Stimulated activated naive CD8-positive, alpha-beta T cell treated with anti-CD3 and anti-CD28 coated beads, Interleukin-15, amount 100 ng/mL, for 72 hours (primary cell): ENCODE measurements at places on chromosomes 4 and X.

DNA sequence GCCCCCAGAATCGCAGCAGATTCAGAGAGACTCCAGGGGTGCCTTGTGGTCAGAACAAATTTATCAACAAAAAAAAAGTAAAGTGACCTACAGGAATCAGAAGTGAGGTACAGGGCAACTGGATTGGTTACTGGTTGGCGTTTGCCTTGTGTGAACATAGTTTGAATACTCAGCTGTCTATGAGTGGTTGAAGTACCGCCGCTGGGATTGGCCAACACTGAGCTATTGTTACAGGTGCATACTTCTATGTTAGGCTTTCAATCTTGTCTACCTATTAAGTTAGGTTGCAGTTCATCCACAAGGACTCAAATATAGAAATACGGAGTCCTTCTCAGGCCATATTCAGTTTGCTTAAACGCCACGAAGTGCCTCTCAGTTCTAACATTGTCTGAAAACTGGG, 993.5 kb upstream of the PRKX start:
- DNase-seq = no peak

DNA sequence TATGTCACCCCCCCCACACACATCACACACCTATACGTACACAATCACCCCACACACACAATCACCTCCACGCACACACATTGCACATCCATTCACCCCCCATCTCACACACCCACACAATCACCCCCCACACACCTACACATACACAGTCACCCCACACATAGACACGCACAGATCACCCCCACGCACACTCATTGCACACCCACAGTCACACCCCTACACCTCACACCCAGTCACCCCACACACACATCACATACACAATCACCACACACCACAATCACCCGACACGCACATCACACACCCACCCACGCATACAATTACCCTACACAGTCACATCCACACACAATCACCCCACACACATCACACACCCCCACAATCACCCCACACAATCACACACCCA, 15.9 kb upstream of the TADA2B start:
- no peak for DNase-seq

DNA sequence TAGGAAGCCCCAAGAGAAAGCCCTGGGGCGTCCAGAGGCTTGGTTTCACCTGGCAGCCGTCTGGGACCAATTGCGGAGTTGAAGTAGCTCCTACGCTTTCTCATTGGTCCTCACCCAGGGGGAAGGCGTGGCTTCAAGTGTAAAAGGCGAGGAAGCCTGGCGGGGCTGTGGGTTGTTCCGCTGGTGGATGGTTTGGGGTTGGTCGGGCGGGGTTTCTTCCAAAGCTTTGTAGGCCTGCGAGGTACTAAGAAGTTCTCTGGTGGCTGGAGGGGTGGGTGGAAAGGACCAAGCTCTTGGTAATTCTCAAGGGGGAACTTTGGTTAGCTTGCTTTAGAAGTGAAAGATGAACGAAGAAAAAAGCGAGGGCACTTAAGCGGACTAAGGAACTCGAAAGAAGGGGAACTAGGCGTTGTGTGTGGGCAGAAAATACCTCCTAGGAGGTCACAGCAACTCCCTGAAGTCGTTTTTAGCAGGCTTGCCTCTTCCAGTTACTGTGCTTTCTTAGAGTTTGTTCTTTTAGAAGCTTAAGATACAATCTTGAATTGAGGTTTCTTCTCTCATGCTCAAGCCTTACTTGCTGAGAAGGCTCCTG, 36.6 kb downstream of the CCNG2 start:
- DNase-seq = peak; percentile 73

GRCh38 chr4:117664706-117665444, 369.4 kb upstream of the NDST3 start:
- no peak for DNase-seq

- no peak for DNase-seq
Observed at GRCh38 chr4:56375458-56375857, 11.8 kb downstream of the AASDH start.

- DNase-seq = no peak
Observed at GRCh38 chr4:81632581-81633299, 161.0 kb upstream of the RASGEF1B start.

- no peak for DNase-seq
Observed at GRCh38 chr4:8393593-8394038, 46.9 kb downstream of the ACOX3 start.

- DNase-seq = no peak
Observed at GRCh38 chr4:156223985-156224384, 270.3 kb upstream of the CTSO start.

DNA sequence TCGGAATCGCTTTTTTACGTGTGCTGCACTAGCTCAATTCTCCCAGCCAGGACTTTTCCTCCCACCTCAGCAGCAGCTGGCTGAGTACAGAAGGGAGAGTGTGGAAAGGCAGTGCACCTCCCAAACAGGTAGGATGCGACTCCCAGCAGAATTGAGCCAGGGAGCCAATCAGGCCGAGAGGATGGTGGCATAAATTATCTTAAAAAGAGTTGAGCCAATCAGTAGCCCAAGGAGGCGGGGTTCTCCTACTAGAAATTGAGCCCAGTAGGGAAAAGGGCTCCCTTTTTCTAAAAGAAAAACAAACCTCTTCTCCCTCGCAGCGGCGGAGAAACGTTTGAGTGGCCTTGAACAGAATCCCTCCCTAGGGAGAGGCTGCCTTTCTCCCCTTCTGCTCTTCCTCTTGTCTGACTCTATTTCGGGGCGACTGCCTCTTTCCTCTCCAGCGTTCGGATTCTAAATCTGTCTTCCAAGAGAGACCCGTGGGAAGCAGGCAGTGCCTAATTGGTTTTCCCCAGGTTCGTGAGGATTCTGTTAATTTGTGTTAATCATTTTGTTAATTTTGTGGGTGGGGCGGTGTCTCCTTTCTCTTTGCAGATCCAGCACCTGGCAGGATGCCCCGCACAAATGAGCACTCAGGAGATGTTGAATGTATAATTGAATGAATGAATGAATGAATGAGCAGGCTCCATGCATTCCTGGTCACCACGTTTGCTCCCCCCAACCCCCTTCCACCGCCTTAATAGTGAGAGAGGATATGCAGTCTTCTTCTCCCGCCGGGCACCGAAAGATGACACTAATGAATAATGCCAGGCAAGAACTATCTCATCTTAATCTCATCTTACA, at the start of gene GABRG1:
Gene GABRG1, minus strand, starts transcription at position 142 of the 843 bp plus-strand sequence. Its CDS starts 141 bp downstream, at position 1.
- no peak for DNase-seq

DNA sequence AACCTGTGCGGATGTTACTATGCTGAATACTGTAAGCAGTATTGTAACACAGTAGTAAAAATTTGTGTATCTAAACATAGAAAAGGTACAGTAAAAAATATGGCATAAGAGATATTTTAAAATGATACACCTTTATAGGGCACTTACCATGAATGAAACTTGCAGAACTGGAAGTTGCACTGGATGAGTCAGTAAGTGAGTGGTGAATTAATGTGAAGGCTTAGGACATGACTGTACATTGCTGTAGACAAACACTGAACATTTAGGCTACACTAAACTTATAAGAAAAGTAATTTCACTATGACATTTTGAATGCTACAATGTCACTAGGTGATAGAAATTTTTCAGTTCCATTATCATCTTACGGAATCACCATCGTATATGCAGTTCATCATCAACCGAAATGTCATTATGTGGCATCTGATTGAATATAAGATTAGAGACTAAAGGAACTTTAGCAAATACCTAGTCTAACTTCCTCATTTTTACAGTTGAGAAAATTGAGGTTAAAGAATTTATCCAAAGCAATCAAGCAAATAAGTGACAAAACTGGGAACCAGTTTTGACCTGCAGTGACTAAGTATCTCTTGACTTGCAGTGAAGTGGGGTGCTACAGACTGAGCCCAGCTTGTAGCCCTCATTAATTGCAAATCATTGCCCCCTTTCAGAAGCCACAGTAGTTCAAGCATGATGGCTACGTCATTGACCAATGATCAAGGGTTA, 55.3 kb downstream of the EGF start:
- no peak for DNase-seq

- no peak for DNase-seq
Observed at GRCh38 chr4:3829211-3829955, 63.2 kb downstream of the ADRA2C start.

- DNase-seq = no peak
Observed at GRCh38 chrX:4175221-4175620, 461.8 kb upstream of the PRKX start.

- DNase-seq = no peak
Observed at GRCh38 chr4:72383439-72383838, 185.6 kb downstream of the ADAMTS3 start.

- no peak for DNase-seq
Observed at GRCh38 chrX:128458888-128459287, 406.7 kb upstream of the ACTRT1 start.

- DNase-seq = no peak
Observed at GRCh38 chr4:114615435-114615834, 16.8 kb downstream of the UGT8 start.

DNA sequence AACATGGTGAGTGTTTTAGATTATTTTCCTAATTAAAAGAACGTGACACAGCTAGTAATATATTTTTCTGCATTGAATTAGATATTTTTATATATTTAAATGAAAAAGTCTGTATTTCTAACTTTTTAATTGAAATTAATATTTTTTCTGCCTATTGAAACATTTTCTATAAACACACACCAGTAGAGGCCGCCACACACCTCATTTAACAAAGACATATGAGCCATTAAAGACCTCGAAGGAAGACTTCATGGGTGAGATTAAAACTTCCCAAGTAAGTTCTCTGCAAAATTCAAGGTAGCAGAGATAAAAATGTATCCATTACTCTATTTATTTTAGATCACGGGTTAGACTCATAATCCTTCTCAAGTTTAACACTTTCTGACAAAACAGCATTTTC, 8.3 kb downstream of the SLITRK2 start:
- no peak for DNase-seq

GRCh38 chr4:156677131-156677531, 294.5 kb downstream of the PDGFC start:
- DNase-seq = no peak

DNA sequence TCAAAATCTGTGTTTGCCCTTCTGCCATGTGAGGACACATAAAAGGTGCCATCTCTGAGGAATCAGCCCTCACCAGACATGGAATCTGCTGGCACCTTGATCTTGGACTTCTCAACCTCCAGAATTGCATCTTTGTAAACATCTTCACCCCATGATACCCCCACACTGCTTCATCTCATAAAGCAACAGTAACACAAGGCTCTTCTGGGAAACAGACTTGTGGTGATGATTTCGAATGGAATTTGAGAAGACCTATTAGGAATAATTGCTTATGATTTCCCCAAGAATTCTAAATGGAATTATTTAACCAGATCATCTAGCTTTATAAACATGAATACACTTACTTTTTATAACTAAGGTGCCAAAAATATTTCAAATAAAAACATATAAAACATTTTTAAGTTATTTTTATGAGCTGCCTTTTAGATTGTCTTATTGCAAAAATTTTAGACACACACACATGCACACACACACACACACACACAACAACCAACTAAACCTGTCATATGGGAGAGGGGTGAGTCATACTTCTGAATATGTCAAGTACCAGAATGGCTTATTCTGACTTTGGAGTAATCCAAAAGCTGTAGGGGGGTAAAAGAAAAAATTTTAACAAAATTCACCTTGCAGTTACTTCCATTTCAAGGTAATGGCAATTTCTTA, 82.0 kb downstream of the USP46 start:
- no peak for DNase-seq

GRCh38 chr4:6658597-6659075, 18.2 kb downstream of the MRFAP1 start:
- peak; percentile 56 for DNase-seq

- peak; percentile 66 for DNase-seq
Observed at GRCh38 chrX:1534301-1535168, 2.5 kb downstream of the P2RY8 start.

DNA sequence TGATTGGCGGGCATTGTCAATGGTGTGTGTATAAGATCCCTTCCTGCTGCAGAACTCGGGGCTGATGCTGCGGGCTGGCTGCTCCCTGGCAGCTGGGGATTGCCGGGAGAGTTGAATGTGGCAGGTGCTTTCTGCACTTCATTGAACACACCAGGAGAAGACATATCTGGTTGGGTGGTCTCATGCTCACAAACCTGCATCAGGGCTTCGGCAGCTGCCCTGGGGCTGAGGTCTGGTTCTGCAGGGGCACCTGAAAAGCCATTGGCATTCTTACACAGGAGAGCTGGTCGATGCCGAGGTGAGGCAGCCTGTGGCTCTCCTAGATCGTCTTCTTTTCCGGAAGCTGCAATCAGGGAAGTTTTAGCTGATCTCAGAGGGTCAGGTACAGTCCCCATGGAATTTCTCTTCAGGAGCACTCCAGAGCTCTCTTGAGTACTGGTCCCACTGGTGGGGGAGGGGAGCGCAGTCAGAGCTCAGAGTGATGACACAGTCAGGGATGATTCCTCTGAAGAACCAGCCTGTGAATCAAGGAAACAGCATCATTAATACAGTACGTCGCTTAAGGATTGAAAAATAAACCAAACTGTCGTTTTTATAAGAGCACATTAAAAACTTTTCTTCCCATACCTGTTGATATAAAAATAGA, 57.8 kb downstream of the GPRIN3 start:
- DNase-seq = no peak

DNA sequence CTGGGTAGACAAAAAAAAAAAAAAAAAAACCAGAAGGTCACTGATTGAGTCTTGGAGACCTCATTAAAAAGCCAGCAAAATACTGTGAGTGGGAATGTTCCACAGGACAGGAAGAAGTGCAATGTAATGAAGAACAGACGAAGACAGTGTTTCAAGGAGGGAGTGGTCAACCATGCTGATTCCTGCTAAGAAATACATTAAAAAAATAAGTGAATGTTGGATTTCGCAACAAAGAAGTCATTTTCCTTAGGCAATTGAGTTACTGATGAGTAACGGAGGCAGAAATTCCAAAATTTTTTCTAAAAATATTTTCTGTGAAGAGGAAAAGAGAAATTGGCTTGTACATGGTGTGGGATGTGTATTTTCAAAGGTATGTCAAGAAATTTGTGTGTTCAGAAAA, 94.3 kb upstream of the FAM47B start:
- DNase-seq = no peak

GRCh38 chr4:4857001-4857808, 2.3 kb upstream of the MSX1 start:
- DNase-seq = no peak

- DNase-seq = no peak
Observed at GRCh38 chr4:13162886-13163285, 321.3 kb downstream of the RAB28 start.

- DNase-seq = no peak
Observed at GRCh38 chr4:123524958-123525628, 128.5 kb downstream of the SPRY1 start.

DNA sequence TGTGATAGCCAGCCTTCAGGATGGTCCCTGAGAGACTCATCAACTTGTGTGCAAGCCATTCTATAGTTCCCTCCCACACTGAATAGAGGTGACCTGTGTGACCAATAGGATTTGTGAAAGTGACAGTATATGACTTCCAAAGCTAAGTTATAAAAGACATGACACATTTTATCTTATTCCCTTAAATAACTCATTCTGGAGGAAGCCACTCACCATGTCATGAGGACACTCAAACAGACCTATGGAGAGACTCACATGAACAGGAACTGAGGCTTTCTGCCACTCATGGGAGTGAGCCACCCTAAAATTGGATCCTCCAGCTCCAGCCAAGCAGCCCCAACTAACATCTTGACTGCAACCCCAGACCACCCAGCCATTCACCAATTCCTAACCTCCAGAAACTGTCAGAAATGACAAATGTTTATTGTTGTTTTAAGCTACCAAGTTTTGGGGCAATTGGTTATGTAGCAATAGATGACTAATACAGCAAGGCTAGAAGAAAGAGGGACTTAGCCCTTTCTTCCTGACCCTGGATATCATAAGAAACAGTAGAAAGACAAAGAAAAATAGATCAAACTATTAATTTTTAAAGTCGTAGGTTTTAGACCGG, 9.0 kb upstream of the CHIC2 start:
- no peak for DNase-seq
